ENCODE measurements at places on chromosomes 6 and 20. TPM values are rescaled to one million over a fixed set of nuclear protein-coding genes. Genes with fewer than 3 reads are reported as not detected.

HAO1 gene
- total RNA-seq: not detected

TREM1 gene
- total RNA-seq: not detected

DNA sequence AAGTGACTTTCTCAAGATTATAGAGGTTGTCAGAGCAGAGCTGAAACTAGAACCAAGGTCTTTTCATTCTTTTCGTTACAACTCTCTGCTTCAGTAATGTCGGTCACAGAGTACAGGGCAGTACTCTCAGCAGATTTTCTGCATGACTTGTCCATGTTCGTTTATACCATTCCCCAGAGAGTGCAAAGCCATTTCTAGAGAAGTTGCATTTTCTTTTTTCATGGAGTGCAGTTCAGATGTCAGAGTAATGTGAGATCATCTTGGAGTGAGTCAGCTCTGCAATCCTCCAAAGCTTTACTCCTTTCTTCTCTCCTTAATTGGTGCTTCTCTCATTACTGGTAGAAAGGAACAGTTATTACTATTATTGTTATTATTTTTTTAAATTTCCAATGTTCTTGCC, 115.6 kb upstream of the B3GAT2 start:
- DNase-seq: peak; percentile 54

DNA sequence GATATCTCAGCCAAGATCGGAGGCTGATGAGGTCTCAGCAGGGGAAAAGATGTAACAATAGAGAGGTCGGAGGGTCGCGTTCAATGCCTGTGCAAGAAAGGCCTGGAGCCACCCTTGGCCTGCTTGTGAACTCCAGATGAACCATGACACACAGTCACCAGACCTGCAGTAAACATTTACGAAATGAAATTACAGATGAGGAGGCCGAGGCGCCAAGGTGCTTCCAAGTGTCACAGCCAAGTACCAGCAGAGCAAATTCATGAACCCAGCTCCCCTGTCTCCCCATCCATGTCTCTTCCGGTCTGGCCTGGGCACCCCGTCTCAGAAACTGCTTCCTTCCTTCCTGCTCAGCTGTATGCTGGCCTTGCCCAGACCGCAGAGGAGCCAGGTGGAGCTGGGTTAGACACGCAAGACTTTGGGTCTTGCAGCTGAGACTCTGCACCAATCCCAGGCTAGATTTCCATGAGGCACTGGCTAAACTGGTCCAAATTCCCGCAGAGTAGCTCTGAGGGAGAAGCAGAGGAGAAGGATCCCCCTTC, 48.1 kb downstream of the CHMP4B start:
- peak; percentile 9 for DNase-seq

DNA sequence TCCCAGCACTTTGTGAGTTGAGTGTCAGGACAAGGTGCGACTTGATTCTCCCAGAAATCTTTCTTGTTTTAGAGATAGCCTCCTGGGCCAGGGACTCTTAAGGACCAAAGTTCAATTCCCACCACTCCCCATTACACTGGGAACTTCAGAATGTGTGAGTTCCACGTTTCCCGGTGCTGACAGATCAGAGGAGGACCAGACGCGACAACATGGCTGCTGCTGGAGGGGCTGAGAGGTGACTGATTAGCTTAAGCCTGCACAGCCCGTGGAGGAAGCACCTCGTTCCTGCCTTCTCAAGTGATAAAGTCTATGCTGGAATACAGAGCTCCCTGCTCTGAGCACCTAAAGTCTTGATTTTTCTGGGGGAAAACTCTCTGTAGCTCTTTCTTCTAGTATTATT, 175.2 kb upstream of the FERMT1 start:
- no peak for DNase-seq

DNA sequence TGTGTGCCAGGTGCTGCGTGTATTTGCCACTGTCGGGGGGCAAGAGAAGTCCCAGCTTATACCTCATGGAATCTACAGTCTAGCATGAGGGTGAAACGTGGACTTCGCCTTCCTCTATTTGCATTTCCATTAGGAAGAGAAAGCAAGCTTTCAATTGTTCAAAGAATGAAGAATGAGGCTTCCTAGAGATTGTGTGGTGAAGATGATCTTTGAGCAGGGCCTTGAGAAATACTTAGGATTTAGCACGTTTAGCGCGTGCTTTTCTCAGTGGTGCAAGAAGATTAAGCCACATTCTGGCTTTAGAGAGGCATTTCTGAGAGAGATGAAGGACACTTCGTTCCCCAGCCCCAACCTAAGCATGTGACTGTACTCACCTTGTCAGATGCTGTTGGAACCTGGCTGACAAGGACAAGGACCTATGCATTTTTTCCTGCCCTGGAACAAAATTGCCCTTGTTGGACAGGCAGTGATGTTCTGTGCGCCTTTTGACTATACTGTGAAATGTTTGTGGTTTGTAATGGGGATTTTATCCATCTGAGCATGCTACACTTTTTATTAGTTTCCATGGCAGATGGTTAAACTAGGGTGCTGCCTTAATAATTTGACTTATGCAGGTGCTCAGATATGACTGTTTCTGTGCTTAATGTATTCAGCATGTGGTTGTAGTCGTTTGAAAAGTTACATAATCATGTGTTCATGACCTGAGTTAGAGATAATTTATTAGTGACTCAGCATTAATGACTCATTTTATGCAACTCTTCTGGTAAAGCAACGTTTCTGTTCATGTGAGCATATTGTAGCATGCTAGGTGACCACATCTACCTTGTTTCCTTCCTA, 10.7 kb downstream of the TULP4 start:
- no peak for DNase-seq

- no peak for DNase-seq
Observed at GRCh38 chr6:85429346-85429745, 20.5 kb upstream of the NT5E start.

GRCh38 chr20:1330075-1330830, 1.3 kb upstream of the SDCBP2 start:
- no peak for DNase-seq

GRCh38 chr6:117298941-117299340, 33.6 kb downstream of the VGLL2 start:
- peak; percentile 46 for DNase-seq
